ENCODE measurements at places on chromosomes 13 and 19.

GRCh38 chr13:50241479-50241878 lies 226.2 kb downstream of the KCNRG start:
- DNase-seq: no peak

DNA sequence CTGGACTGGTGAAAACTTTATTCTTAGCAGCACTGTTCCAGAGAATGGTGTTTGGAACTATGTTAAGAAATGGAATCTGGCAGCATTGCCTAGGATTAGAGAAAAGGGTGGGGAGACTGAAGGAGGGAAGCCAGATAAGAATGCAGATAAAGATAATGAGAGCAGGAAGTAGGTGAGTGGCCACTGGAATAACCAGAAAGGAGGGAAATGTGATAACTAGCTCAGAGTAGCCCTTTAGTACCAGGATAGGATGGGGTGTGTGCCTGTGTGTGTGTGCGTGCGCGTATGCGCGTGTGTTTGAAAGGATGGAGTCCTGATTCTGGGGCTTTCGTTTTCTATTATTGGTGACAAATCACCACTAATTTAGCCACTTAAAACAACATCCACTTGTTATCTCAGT lies 33.4 kb upstream of the FRY start:
- no peak for DNase-seq

GRCh38 chr13:79932556-79932955 lies 408.4 kb downstream of the SPRY2 start:
- no peak for DNase-seq

DNA sequence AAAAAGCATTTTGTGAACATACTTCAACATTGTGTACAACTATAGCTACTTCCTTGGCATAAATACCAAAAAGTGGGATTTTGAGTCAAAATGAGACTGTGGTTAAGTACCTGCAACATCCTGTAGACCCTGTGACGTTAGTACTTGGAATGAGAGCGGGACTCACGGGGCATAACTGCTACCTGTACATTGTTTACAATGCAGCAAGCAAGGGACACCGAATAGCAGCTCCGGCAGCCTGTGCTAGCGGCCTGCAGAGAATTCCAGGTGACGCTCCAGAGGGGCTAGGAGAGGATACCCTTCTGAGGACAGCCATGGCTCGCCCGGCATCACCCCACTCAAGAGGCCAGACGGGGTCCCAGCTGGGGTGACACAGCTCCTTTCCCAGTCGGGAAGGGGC lies 824 bp upstream of the ZNF331 start:
- DNase-seq: no peak

DNA sequence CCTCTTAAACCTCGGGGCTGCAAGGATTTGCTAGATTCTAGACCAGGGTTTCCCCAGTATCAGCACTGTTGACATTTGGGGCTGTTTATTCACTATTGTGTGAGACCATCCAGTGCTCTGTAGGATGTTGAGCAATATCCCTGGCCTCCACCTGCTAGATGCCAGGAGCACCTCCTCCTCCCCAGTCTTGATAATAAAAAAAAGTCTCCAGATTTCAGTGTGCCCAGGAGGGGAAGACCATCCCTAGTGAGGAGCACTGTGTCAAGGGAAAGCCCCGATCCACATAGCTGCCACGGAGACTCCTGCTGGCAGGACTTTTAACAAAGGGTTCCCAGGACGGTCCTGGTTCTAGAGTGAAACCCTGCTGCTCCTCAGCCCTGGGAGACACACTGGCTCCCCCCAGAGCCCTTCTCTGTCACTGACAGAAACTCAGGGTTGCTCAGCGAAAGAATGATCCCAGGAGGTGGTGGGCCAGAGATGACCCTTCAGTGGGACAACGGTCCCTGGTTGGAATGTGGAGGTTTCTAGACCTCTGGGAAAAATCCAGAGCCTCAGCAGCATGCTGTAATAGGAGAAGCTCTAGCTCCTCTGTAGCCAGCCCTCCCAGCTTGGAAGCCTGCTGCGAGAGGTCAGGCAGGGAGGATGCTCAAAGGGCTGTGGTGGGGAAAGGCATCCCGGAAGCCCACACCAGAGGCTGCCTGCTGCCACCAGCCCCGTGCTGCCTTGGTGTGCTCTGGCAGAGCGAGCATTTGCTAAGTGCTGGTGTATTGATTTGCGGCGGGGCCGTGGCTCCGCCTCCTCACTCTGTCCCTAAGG lies 20.3 kb downstream of the LYL1 start:
- no peak for DNase-seq

GRCh38 chr19:33719366-33720154 lies 77.1 kb upstream of the KCTD15 start:
- DNase-seq: no peak

GRCh38 chr13:45615501-45616101 lies at the start of gene ERICH6B:
Gene ERICH6B (minus strand): TSS chr13:45615739. CDS start chr13:45597005, 18,734 bp downstream.
- DNase-seq: no peak

- DNase-seq: no peak
Measured at GRCh38 chr19:4140237-4140711, 13.2 kb upstream of the CREB3L3 start.

GRCh38 chr19:6739390-6739882 lies at the start of gene TRIP10:
Gene TRIP10 (plus strand): TSS chr19:6739680. CDS start chr19:6739762, 82 bp downstream.
- no peak for DNase-seq

DNA sequence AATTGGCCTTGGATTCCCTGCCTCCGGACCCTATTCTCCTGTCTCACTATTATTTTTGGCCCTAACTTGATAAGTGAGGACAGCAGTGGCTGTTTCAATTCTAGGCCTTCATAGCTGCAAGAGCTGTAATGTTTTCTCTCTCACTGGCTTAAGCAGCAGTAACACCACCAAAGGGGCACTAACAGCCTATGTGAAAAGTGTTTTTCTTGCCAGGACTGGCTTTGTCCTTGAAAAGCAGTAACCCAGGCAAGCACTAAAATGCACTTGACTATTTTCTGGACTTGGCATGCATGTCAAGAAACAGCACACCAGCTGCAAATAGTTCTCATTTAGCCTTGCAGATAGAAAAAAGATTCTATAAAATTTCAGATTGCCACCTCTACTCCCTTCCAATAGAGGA lies 9.3 kb upstream of the FBXL3 start:
- DNase-seq: no peak

GRCh38 chr13:42485272-42485671 lies 88.7 kb upstream of the TNFSF11 start:
- DNase-seq: no peak

- DNase-seq: no peak
Measured at GRCh38 chr19:46766569-46767317, 20.5 kb upstream of the STRN4 start.

DNA sequence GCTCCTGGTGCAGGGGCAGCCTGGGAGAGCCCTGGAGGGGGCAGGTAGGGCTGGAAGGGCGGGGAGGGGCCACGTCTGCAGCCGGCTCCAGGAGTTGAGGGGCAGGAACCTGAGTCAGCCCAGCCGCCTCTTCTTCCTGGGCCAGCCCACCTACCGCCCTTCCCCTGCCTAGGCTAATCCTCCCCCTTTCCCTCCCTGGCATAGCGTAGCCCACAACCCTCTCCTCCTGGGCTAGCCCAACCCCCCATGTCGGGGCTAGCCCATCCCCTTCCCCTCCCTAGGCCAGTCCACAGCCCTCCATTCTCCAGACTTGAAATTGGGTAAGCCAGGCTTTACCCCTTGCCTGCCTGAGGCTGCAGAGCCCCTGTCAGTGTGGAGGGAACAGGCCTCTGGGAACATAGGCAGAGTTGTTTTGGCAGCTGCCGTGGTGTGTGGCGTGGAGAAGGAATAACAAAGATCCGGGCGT lies 20.6 kb upstream of the WDR18 start:
- DNase-seq: no peak

GRCh38 chr19:34925278-34925855 lies 1.3 kb upstream of the ZNF30 start:
- no peak for DNase-seq

GRCh38 chr13:83819156-83819555 lies 63.1 kb downstream of the SLITRK1 start:
- DNase-seq: no peak

DNA sequence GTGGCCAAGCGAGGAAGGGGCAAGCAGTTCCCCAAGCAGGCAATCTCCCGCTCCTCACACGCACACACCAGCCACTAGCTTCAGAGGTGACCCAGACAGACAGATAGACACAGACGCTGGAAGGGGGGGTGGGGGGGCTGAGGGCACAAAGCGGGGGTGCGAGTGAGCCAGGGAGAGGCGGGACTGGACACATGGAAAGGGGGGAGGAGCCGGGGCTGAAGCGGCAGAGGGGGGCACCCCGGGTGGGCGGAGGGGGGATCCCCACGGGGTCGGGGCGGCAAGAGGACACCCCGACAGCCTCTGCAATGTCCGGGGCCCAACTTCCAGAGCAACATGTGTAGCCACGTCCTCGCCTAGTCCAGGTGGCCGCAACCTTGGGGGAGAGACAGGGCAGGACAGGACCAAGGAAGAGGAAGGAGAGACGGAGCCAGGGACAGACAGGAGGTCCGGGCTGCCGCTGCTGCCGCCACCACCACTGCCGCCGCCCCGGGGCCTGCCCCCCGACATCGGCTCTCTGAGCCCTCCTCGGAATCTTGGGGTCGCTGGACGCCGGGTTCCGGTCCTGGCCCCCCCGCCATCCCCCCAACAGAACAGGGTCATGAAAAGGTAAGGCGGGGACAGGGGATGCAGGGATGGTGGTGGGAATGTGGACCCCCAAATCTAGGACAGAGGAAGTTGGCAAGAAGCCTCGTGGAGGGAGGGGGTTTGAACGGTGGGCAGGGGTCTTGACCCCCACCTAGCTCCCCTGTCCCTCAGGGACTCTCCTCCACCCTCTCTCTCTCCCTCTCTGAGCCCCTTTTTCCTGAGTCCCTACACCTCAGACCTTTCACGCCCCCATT lies 1.1 kb downstream of the GRIN2D start:
- DNase-seq: no peak

GRCh38 chr13:95833126-95833525 lies 156.2 kb downstream of the DNAJC3 start:
- DNase-seq: no peak
